Dorsolateral prefrontal cortex (tissue), 122 donors: ENCODE measurements at places on chromosomes 3 and 15.

DNA sequence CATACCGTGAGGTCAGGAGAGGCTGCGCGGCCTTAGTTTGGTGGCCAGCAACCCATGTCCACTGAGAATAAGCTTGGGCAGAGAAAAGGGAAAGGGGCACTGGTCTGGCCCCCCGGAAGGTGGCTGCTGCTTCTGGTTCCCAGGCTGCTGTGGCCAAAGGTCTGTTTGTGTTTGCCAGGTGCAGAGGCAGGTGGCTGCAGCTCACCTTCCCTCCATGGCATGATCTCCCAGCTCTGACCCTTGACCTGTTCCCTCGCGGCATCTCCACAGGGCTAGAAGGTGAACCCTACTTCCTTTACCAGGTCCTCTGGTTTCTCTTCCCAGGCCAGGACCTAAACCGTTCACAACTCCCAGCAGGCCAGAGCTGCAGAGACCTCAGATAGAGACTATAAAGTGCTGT lies 13.8 kb downstream of the VPS18 start:
- no peak for DNase-seq

- DNase-seq, result no peak
Observed at GRCh38 chr3:170178651-170179050, 2.9 kb downstream of the PHC3 start.

GRCh38 chr3:195863121-195864061 lies 45.0 kb downstream of the TNK2 start:
- peak; percentile 92 for DNase-seq

GRCh38 chr15:34644061-34644460 lies 60.6 kb upstream of the GOLGA8B start:
- no peak for DNase-seq

- DNase-seq, result no peak
Observed at GRCh38 chr3:170322566-170323269, 34.8 kb upstream of the SKIL start.

GRCh38 chr3:72494626-72495025 lies 353.6 kb downstream of the SHQ1 start:
- no peak for DNase-seq

DNA sequence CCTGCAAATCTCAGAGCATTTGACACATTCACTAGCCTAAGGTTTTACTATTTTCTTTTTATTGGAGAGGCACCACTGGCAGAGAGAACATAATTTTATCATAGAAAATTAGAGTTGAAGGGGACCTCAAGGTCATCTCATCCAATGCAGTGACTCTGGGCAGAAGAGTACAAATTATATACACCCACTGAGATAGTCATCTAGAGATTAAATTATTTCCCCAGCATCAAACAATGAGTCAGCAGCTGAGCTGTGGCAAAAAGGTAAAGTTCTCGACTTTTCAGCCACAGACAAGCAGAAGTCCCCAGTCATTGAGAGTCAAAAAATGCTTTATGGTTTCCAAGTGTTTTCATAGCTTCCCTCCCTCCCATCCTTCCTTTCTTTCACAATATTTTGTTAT lies 39.3 kb upstream of the SEMA6D start:
- DNase-seq, result no peak

DNA sequence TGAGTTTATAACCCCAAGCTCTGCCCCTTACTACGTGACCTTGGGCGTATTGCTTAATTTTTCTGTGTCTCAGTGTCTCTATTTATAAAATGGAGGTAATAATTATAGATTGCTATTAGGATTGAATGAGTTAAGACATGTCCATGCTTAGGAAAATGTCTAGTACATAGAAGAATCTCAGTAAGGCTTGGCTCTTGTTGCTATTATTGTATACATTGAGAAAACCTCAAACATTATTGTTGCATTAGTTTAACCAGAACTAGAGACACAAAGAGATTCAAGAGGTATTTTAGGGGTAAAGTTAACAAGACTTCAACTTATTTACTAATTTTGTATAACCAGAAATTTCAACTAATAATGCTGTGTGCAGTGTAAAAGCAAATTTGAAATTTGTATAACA lies 66.7 kb downstream of the MEF2A start:
- DNase-seq, result no peak

- no peak for DNase-seq
Observed at GRCh38 chr3:128131897-128132646, 8.5 kb upstream of the RUVBL1 start.

DNA sequence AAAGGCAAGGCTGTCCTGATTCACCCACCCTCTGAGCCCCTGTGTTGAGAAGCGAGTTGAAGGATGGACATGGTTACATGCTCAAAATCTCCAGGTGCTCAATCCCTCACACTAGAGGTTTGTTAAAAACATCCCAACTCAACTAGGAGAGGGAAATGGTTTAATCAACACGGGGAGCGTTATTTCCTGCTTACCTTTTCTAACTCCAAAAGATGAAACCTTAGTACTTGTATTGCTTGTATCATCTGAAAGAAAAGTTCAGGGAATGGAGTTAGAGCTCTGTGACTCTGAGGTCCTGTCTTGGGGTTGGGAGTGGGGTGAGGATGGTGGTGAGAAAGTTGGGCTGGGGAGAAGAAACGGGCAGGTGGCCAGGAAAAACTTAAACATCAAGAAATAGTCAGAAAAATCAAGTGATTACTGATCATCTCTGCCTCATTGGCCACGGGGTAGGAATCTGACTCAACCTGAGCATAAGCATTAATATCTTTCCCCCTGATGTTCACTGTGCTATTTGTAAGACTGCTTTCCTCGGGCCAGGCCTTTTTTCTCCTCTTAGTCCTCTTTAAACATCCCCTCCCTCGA lies 5.9 kb downstream of the MEIS2 start:
- no peak for DNase-seq

DNA sequence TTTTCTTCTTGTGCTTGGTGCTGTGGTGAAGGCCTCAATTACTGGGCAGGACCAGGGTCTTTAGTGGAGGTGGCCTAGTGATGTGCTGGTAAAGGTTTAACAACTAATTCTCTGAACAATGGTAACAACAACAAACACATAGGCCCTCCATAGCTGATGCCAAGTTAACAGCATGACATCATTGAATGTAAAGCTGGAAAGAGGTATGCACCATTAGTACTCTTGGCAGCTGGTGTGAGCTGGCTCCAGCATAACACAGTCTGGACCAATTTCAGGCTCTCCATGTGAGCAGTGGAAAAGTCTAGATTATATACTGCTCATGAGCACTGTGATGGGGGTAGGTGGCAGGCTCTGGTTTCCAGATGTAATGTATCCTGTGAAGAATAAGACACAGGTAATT lies 61.8 kb downstream of the SLC7A14 start:
- no peak for DNase-seq

GRCh38 chr15:68349151-68349550 lies 71.6 kb downstream of the FEM1B start:
- no peak for DNase-seq

- no peak for DNase-seq
Observed at GRCh38 chr15:77897896-77898406, 179.6 kb downstream of the TBC1D2B start.

GRCh38 chr15:71691458-71692417 lies 118.6 kb upstream of the NR2E3 start:
- DNase-seq, result no peak

GRCh38 chr3:59696783-59697182 lies 647.0 kb upstream of the CFAP20DC start:
- DNase-seq, result no peak

- DNase-seq, result no peak
Observed at GRCh38 chr3:143288944-143289343, 169.4 kb downstream of the CHST2 start.

DNA sequence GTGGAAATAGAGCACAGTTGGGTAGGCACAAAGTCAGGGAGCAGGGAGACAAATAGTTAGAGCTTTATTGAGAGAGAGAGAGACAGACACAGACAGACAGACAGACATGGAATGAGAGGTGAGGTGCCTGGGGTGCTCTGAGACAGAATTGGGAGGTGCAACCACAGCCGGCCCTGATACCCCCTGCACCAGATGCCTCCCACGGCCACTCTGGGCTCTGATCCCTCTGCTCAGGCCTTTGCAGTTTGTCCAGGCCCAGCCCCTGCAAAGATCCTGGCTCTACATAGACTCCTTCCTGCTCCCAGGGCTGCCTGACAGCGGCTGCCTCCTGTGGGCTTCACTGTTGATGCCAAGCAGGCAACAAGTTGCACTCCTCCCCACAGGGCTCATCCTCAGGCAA lies 283.8 kb downstream of the GABRG3 start:
- no peak for DNase-seq

DNA sequence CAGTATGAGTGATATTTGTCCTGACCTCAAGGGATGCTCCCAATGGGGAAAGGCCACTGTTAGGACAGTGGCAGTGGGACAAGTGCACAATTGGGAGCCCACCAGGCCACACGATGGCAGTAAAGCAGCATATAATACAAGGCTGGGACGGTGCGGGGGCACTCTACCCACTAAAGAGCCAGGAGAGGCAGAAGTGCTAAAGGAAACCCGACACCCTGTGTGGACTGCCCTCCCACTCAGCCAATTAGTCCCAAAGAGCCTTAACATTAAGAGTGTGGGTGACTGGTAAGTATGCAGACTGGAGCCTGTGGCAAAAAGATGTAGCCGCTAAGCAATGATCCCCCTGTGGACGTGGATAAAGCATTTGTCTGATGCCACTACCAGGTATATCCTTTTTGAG lies 8.2 kb upstream of the ZNF589 start:
- DNase-seq, result peak; percentile 88
